Heart left ventricle (tissue), 16 donors: ENCODE measurements at places on chromosomes 2 and 18. TPM values are rescaled to one million over a fixed set of nuclear protein-coding genes. Genes with fewer than 3 reads are reported as not detected.

DNA sequence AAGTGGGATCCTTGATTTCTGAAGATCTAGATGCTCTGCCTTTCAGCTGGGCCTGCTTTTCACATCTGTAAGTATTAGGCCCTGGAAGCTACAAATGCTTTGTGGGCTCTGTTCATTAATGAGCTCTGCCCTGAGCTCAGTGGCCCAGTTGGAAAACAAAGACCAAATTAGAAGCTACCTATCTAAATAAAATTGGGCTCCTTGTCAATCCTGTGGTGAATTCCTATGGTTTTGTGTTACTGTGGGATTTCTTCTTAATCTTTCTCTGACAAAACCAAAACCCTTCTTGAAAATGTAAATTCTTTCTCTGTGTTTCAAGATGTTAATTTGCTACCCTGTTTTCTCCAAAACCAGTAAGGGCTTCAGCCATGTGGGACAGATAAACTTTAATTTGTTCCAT lies 219.0 kb upstream of the HS6ST1 start:
- DNase-seq = no peak

- no peak for DNase-seq
These were observed 29.2 kb downstream of the AKAIN1 start for GRCh38 chr18:5167831-5168230.

DNA sequence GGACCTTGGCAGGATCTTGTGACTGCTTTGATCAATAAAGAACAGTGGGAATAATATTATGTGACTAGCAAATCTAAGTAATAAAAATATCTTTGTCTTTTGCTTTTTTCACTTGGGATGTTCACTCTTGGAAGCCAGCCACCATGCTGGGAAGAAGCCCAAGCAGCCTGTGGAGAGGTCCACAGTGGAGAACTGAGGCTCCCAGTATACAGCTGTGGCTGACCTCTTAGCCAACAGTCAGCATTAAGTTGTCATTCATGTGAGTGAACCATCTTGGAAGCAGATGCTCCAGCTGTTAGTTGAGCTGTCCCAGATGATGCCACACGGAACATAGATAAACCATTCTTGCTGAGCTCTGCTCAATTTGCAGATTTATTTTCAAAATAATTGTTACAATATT lies 160.0 kb downstream of the OSR1 start:
- no peak for DNase-seq

- DNase-seq = no peak
These were observed 105.7 kb downstream of the MAP2 start for GRCh38 chr2:209529579-209529978.

- DNase-seq = no peak
These were observed 164.1 kb upstream of the FBXO11 start for GRCh38 chr2:48070415-48070814.

DNA sequence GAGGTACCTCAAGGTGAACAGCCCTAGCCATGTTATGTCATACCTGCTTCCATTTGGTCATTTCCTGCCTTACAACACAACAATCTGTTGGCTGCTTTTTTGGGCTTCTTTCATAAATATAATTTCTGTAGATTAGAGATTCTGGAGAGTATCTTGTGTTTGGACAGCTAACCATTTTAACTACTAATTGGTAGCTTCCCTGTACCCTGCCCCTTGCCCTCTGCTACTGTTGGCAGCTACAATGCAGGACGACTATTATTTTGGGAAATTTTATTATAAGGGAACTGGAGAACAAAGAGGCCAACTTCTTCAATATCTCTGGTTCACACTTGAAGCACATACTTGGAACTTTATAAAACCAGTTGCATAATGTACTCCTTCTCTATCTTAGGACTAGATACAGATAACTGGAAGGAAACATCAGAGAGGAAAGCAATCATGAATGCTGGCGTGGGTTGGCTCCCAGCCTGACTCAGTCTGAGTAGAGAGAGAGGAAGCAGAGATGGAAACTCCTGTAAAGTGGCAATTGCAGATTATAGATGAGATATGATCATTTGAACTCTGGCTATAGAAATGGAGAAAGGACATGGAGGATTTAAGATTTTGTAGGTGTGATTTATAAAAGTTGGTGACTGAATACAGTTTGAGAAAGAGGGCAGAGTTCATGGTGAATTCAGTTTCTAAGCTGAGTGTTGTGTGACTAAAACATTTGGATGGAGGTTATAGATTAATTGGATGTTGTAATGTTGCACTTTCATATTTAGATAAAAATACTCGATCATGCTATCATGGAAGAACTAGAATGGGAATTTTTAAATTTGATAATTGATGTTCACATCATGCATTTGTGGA lies 74.5 kb downstream of the MDH1 start:
- no peak for DNase-seq

DNA sequence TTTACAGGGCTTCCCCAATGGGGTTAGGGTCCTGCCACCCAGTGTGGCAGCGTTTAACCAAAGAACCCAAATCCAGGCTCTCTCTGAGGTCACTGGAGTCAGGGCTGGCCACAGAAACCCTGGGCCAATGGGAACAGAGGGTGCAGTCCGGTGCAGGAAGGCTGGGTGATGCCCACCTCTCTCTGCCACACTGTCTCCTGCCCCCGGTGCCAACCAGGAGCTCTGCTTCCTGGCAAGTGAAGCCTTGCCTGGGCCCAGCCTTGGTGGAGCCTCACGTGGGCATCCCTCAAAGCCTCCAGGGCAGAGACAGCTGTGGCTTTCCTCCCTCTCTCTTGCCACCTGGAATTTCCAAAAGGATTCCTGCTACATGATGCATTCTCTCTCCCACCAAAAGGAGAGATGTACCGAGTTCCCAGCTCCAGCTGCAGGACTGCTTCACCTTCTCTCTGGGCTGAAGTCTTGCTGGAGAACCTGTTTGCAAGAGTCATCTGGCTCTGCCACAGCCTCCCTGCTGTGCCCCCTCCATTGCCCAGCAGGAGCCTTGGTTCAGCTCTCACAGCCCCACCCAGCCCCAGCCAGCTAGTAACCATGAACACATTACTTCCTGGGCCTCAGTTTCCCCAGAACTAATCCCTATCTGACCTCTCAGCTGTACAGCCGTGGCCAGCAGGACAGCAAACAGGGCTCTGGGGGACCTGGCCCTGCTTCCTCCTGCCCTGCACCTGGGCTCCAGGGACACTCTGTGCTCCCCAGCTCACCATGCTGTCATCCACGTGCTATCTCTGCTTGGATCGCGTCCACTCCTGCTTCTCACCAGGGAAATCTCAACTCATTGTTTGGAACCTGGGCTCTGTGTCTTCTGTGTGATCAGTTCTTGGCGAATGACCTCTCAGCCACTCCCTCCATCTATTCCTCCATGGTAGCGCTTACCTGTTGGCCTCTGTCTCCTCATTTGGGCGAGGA lies 43.4 kb downstream of the KCNF1 start:
- DNase-seq = no peak

- DNase-seq = no peak
These were observed 38.1 kb downstream of the TMEM131 start for GRCh38 chr2:97957432-97958183.

Gene CNTNAP5
- total RNA-seq = not detected

Gene HJURP
- not detected for total RNA-seq

Gene STK16
- 16.0 TPM for total RNA-seq

Gene CTLA4
- 0.50 TPM for total RNA-seq

Gene DSG2
- 38.4 TPM for total RNA-seq

Gene SERPINB7
- total RNA-seq = not detected
